H9 (cell line): ENCODE measurements at places on chromosomes 16 and 17. TPM values are rescaled to one million over a fixed set of nuclear protein-coding genes. Genes with fewer than 3 reads are reported as not detected.

The VWA3A gene
- total RNA-seq = not detected in 2 replicates

The SLC5A10 gene
- total RNA-seq = not detected in 2 replicates

The KRTAP4-4 gene
- total RNA-seq = not detected in 2 replicates

The FMNL1 gene
- total RNA-seq = 6.3 and 6.9 TPM in 2 replicates

The CBFA2T3 gene
- 2.8 and 2.9 TPM in 2 replicates for total RNA-seq

The MARVELD3 gene
- 25.2 and 27.0 TPM in 2 replicates for total RNA-seq

DNA sequence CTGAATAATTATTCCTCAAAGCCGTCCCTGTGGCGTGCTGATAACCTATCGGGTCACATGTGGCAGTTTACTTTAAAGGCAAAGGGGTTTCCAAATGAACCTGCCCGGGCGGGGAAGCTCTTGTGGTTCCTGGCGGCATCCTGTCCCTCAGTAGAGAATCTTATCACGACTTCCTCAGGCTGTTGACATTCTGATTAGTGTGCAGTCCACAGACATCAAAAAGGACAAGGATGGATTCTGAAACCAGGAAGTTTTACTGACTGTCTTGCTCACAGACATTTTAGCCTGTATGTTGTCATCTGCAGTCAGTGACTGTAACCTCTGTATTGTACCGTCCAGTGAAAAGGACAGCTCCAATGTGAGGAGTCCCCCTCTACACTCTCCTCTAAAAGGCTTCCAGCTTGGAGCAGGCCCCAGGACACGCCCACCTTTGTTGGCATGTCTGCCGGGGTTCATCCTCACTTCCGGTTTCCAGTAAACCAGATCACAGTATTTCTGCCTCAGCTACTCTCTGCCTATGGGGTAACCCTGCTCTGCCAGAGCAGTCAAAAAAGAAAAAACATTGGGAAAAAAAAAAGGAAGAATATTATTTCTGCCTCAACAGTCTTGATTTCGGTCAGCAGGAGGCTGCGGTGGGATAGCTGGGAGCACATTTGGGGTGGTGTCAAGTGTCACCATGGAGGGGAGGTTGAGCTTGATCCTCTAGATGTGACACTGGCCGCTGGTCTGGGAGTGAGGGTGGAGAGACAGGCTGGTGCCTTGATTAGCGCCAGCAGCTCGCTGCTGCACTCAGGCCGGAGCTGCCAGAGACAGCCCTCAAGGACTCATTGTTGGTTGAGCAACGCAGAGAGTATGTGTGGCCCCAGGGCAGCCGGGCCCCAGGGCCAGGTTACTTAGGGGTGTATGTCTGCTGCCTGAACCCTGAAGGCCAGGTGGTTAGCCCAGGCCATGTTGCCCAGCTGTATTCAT is 89.0 kb upstream of the DNAH17 start:
- no peaks in the 10 kb centered on the region for H3K27me3 ChIP-seq
- H3K4me3 ChIP-seq = no peak overlapping the region
- H3K36me3 ChIP-seq = no peaks in the 10 kb centered on the region; the same call in 2 of the 3 replicates
- no peak for DNase-seq
- no peaks in the 10 kb centered on the region for H3K4me1 ChIP-seq

DNA sequence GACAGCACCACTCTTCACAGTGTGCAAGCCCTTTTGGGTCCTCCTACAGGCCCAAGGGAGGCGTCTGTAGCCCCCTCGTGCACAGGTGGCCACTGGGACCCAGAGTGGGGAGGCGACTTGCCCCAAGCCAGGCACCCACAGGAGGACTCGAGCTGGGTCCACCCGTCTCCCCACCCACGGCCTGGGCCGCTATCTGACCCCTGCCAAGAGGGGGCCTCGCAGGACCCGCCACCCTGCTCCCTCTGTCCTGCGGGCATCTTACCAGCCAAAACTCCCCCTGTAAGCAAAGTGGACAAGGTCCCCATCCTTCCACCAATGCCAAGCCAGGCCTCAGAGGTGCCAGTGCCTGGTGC is 31.1 kb downstream of the CNGB1 start:
- DNase-seq = no peak
- no peaks in the 10 kb centered on the region for H3K27me3 ChIP-seq
- H3K4me1 ChIP-seq = no peaks in the 10 kb centered on the region
- H3K27ac ChIP-seq = no peak overlapping the region
- no peak overlapping the region for H3K4me3 ChIP-seq

DNA sequence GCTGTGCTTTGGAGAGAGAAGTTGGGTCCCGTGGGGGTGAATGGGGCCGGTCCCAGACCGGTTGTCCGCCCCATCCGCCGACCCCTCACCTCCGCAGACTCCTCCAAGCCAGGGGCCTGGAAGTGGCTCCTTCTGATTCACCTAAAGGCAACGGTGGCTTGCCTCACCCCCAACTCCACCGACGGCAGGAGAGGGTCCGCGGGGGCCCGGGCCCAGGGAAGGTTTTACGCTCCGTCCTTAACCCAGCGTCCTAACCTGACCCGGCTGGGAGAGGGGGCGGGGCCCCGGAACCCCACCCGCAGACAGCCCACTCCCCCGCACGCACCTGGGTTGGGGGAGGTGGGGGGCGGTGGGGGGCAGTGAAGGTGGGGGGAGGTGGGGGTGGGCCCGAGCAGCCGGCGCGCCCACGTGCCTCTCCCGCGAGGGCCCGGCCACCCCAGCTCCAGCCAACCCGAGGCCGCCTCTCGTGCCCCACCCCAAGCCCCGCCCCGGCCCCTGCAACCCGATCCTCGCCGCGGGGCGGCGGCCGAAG is 12.7 kb upstream of the CD300A start:
- no peak overlapping the region for H3K27ac ChIP-seq
- peak overlapping the region; percentile 75 for H3K4me3 ChIP-seq
- no peaks in the 10 kb centered on the region for H3K36me3 ChIP-seq
- DNase-seq = peak; percentile 97
- H3K4me1 ChIP-seq = peaks cover 6% of the 10 kb centered on the region; the same call in 1 of the 2 replicates
- H3K27me3 ChIP-seq = peaks cover 11% of the 10 kb centered on the region; the same call in 1 of the 2 replicates

GRCh38 chr17:50533185-50533584 is 650 bp downstream of the EPN3 start:
- H3K36me3 ChIP-seq = no peaks in the 10 kb centered on the region; the same call in 1 of the 2 replicates
- no peak overlapping the region for H3K27ac ChIP-seq
- H3K4me3 ChIP-seq = peak overlapping the region; percentile 84
- DNase-seq = no peak

- H3K27ac ChIP-seq = no peak overlapping the region
- H3K36me3 ChIP-seq = no peaks in the 10 kb centered on the region
- no peak for DNase-seq
- H3K4me3 ChIP-seq = no peak overlapping the region
- H3K4me1 ChIP-seq = no peaks in the 10 kb centered on the region
Observed at GRCh38 chr16:14399378-14400284, 230.4 kb downstream of the PARN start.

GRCh38 chr16:50666658-50667496 is 14.2 kb downstream of the SNX20 start:
- H3K27me3 ChIP-seq = no peaks in the 10 kb centered on the region
- DNase-seq = peak; percentile 69
- H3K4me1 ChIP-seq = no peaks in the 10 kb centered on the region
- H3K4me3 ChIP-seq = no peak overlapping the region

GRCh38 chr16:7745276-7745675 is 412.6 kb downstream of the RBFOX1 start:
- H3K4me1 ChIP-seq = no peaks in the 10 kb centered on the region
- no peaks in the 10 kb centered on the region for H3K27me3 ChIP-seq
- no peak overlapping the region for H3K4me3 ChIP-seq
- H3K27ac ChIP-seq = no peak overlapping the region
- DNase-seq = no peak

DNA sequence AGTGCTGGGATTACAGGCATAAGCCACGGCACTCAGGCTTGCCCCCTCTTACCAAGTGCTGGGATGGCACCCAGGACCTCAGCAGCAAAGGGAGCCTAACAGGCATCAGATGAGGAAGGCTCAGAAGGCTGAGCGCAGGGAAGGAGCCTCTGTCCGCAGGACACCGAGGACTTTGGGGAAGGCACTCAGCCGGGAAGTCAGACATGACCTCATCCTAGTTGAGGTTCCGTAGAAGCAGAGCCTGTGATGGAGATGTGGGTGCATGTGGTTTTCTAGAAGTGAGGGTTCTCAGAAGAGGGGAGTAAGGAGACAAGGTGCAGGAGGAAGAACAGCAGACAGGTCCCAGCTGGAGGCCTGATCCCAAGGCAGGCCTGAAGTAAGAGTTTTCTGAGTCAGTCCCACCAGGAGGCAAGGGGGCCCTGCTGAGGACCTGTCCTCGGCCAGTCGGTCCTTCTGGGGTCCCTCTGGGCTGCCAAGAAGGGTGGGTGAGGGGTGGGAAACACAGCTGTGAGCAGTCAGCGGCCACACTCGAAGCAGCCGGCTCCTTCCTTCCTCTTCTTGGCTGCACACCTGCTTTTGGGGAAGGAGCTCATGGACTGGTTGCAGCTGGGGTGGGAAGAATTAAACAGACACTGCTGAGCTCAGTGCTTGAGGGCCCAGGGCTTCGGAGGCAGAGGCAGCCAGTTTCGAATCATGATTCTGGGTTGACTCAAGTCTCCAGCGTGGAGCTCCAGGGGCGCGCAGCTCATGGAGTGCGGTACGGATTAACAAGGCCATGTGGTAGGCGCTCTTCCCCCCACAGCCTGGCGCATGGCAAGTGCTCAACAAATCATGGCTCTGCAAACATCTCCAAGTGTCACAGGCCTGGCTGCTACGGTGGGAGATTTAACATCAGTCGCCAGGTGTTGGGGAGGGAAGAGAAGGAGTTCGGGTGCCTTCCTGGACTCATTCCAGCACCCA is 38.9 kb upstream of the SNN start:
- H3K27ac ChIP-seq = no peak overlapping the region
- H3K4me3 ChIP-seq = no peak overlapping the region
- no peaks in the 10 kb centered on the region for H3K27me3 ChIP-seq

DNA sequence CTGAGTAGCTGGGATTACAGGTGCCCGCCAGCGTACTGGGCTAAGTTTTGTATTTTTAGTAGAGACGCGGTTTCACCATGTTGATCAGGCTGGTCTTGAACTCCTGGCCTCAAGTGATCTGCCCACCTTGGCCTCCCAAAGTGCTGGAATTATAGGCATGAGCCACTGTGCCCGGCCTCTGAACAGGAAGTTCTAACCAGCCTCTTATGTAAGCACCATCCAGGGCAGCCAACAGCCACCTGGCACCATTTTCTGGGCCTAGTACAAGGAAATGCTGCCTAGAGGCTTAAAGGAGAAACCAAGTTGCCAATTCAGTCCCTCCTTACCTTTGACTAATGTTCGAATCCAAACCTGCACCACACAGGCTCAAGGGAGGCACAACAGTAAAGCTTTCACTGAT is 8.5 kb upstream of the SLC39A11 start:
- no peaks in the 10 kb centered on the region for H3K4me1 ChIP-seq
- no peaks in the 10 kb centered on the region; the same call in 1 of the 3 replicates for H3K36me3 ChIP-seq
- no peak overlapping the region for H3K4me3 ChIP-seq
- no peak for DNase-seq

DNA sequence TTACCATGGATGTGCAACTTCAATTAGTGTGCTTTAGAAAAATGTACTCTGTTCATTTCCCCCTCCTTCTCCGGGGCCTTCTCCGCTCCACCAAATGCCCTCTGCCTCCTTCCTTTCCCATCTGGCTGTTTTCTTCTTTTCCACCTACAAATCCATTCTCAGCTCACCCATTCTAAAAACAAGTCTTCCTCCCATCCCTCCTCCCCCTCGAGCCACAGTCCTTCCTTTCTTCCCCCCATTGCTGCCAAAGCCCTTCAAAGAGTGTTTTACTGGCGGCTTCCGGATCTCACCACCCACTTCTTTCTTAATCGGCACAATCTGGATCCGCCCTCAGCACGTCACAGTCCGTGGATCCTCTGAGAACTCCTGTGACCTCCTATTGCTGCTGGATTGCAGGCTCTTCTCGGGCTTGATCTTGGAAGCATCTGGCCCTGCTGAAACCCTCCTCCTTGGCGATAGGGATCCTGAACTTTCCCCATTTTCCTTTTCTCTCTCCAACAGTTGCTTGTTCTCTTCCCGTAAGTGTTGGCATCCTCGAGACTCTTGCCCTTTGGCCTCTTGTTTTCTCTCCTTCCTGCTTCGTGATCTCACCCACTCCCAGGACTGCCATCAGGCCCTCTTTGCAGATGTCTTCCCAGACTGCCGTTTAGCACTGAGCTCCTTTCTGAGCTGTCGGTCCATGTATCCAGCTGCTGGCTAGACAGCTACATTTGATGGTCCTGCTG is 36.0 kb upstream of the FBXO47 start:
- DNase-seq = no peak
- no peaks in the 10 kb centered on the region; the same call in 1 of the 2 replicates for H3K4me1 ChIP-seq
- no peaks in the 10 kb centered on the region for H3K27me3 ChIP-seq
- H3K36me3 ChIP-seq = peaks cover 4% of the 10 kb centered on the region
- no peak overlapping the region for H3K4me3 ChIP-seq

- H3K27me3 ChIP-seq = no peaks in the 10 kb centered on the region
- no peak overlapping the region for H3K4me3 ChIP-seq
- no peak overlapping the region for H3K27ac ChIP-seq
- peaks cover 60% of the 10 kb centered on the region for H3K36me3 ChIP-seq
- no peak for DNase-seq
Observed at GRCh38 chr16:19515757-19516156, 6.1 kb downstream of the GDE1 start.

DNA sequence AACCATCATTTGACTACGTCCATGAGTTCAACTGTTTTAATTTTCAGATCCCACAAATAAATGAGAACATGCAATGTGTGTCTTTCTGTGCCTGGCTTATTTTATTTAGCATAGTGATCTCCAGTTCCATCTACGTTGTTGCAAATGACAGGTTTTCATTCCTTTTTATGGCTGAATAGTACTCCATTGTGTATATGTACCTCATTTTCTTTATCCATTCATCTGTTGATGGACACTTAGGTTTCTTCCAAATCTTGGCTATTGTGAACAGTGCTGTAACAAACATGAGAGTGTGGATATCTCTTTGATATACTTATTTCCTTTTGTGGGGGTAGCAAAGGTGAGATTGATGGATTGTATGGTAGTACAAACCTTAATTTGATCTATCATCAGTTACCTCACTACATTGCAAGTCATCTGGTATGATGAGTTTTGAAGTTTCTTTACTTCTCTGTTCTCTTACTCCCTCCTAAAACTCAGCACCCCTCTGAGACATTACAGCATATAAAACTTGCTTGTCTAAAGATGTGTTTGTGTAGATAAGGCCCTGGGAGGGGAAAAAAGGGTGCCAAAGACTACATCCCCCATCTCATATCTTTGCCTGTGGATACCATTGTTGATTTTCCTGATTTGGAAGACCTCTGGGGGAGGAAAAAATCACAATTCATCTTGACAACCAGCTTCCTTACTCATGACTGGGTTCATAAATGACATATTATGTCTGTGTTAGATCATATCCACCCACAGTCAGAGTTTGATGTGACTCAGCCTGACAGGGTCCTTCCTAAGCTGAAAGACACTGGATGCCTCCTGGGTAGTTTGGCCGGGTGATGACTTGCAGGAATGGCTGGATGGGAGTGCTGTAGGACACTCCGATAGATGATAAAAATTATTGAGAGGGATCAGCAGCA is 47.6 kb downstream of the ABCA9 start:
- no peaks in the 10 kb centered on the region for H3K4me1 ChIP-seq
- no peaks in the 10 kb centered on the region for H3K36me3 ChIP-seq

GRCh38 chr17:74083321-74083720 is 120.2 kb upstream of the RPL38 start:
- H3K27ac ChIP-seq = no peak overlapping the region
- H3K27me3 ChIP-seq = no peaks in the 10 kb centered on the region
- DNase-seq = no peak
- no peaks in the 10 kb centered on the region for H3K4me1 ChIP-seq

GRCh38 chr16:25264597-25264996 is 7.0 kb upstream of the ZKSCAN2 start:
- peaks cover 26% of the 10 kb centered on the region; the same call in 2 of the 3 replicates for H3K36me3 ChIP-seq
- H3K4me3 ChIP-seq = no peak overlapping the region
- no peak for DNase-seq
- no peaks in the 10 kb centered on the region for H3K27me3 ChIP-seq

GRCh38 chr17:20059728-20060188 is 50.6 kb downstream of the SPECC1 start:
- no peaks in the 10 kb centered on the region for H3K27me3 ChIP-seq
- no peaks in the 10 kb centered on the region for H3K36me3 ChIP-seq
- no peak for DNase-seq
- peaks cover 8% of the 10 kb centered on the region; the same call in 1 of the 2 replicates for H3K4me1 ChIP-seq
